Fibroblast of pulmonary artery (primary cell): ENCODE measurements at places on chromosomes 7 and 10.

GRCh38 chr7:94647295-94647694 is 8.6 kb downstream of the SGCE start:
- no peak for DNase-seq

DNA sequence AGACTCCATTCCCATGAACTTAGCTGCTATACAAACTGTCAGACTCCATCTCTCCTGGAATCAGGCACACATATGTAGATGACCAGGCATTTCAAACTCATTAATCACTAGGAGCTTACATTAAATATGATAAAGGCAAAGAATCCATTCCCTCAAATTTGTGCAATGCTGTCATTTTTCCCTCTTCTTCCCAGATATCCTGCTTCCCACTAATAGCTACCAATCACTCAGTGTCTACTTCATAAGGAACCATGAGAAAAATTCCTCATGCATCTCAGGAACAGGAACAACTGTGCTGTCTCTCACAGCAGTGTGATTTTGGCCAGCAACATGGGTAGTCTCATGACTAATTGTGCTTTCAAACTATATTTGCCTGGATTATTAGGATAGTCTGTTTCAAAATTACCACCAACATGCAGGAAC is 133.9 kb downstream of the DKK1 start:
- peak; percentile 39 for DNase-seq

DNA sequence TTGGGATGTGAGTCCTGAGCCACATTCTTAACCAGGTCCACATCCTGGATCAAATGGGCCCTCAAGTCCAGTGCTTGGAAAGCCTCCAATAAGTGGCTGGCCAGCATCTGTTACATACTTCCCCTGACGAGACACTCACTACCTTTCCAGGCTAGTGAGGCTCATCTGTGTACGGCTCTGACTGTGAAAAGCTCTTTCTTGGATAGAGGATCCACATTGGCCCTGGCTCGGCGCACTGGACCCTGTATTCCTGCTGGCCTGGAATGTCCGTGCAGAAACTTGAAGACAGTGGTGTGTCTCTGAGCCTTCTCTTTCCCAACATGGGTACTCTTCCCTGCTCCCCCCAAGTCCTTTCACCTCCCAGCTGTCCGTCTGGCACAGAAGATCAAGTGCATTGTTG is 35.5 kb downstream of the MYL10 start:
- DNase-seq, result no peak

DNA sequence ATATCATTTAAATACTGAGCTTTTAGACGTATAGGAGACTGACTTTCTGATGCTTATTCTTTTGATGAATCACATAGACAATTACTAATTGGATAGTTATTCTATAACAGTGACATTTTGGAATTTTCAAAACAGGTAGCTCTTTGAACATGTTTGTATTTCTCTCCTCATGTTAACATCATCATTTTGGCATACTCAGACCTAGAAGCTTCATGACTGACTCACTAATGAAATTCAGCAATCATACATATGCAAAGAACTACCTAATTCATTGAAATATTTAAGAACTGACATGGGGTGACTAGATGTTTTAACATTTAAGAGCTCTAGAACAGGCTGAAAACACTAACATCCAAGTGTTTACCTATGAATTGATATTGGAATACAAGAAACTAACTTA is 192.3 kb downstream of the VTI1A start:
- no peak for DNase-seq

DNA sequence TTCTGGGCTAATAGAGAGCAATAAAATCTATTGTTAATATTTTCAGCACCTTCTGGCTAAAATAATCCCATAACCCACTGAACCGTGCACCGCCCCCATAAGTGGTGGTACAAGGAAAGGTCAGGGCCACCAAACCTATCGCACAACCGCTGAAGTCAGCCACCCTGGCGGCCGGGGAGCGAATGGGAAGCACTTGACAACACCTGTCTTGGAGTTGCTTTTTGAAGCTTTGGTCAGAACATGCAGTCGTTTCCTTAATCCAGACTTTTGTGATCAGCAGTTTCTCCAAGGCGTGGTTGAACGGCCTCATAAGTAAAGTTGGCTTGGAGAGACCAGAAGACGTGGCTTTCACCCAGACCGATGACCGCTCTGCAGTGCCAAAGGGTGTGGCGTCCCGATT is 97.4 kb downstream of the DNAJB6 start:
- no peak for DNase-seq

GRCh38 chr10:16732376-16732775 is 84.8 kb downstream of the RSU1 start:
- no peak for DNase-seq

DNA sequence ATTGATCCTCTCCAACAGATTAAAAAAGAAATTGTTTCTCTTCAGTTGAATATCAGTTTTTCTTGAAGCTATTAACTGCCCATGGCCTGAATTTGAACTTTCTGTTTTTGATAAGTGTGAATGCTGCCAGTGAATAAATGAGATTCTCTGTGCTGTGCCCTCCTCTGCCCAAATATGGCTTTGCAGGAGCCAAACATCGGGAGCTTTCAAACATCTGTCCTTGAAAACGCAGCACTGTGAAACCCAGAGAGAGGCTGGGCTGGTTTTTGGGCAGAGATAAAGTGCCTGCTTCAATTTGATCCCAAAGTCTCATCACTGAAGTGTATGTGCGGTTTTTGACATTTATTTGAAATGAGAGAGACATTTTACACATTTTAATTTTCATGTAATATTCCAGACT is 268.3 kb upstream of the SHH start:
- no peak for DNase-seq

DNA sequence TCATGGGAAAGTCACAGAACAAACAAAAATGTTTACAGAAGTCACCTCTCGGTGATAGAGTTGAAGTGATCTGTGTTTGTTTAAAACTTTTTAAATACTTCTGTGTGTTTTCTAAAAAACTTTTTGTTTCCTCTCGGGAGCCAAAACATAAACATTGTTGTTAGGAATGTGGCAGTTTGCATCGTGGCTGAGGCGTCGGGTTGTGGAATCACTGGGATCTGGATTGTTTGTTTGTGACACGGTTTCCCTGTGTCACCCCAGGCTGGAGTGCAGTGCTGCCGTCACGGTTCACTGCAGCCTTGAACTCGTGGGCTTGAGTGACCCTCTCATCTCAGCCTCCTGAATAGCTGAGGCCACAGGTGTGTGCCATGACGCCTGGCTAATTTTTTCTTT is 29.0 kb upstream of the SUN1 start:
- no peak for DNase-seq

- DNase-seq, result no peak
Measured at GRCh38 chr7:136389933-136390332, 412.8 kb upstream of the MTPN start.

- DNase-seq, result no peak
Measured at GRCh38 chr10:117805139-117805538, 241.6 kb downstream of the RAB11FIP2 start.

DNA sequence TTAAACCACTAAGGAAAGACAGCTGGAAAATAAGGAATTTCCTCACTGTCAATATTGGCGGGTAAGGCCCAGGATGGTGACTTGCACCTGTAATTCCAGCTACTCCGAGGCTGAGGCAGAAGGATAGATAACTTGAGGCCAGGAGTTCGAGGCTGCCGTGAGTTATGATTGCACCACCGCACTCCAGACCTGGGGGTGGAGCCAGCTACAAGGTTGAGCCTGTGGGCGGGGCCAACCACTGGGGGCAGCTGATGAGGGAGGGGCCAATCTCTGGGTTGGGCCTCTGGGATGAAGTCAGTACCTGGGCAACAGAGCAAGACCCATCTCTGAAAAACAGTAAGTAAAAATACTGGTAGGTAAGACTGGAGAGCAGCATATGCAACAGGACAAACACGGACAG is 80.1 kb upstream of the ADO start:
- no peak for DNase-seq

DNA sequence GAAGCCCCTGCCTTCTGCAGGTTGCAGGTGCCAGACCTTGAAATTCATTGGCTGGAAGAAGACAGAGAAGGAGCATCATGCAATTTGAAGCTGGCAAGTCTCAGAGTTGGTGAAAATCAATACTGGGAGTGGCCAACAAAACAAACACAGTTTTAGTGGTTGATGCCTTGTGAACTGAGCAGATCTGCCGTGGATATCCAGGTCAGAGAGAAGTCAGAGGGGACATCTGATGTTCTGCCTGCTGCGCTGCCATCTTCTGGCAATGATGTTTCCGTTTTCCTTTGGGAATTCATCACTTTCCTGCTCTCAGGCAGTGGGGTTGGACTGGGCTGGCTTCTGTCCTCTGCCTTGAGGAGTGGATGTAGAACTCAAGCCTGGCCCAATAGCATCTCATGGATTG is 132.0 kb downstream of the RPS24 start:
- DNase-seq, result no peak

DNA sequence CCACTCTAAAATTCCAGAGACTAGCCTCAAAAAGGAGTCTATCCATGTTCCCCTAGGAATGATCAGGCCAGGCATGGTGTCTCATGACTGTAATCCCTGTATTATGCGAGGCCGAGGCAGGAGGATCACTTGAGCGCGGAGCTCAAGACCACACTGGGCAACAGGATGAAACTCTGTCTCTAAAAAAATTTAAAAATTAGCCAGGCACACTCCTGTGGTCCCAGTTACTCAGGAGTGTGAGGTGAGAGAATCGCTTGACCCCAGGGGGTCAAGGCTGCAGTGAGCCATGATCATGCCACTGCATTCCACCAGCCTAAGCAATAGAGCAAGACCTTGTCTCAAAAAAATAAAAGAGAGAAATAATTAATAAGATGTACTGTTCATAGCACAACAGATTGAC is 256.8 kb downstream of the KCND2 start:
- DNase-seq, result no peak

- DNase-seq, result no peak
Measured at GRCh38 chr10:51029172-51029641, 45.1 kb upstream of the PRKG1 start.

- DNase-seq, result peak; percentile 22
Measured at GRCh38 chr7:104252409-104253134, 44.8 kb upstream of the ORC5 start.
